ENCODE measurements at places on chromosomes 16 and 17.

DNA sequence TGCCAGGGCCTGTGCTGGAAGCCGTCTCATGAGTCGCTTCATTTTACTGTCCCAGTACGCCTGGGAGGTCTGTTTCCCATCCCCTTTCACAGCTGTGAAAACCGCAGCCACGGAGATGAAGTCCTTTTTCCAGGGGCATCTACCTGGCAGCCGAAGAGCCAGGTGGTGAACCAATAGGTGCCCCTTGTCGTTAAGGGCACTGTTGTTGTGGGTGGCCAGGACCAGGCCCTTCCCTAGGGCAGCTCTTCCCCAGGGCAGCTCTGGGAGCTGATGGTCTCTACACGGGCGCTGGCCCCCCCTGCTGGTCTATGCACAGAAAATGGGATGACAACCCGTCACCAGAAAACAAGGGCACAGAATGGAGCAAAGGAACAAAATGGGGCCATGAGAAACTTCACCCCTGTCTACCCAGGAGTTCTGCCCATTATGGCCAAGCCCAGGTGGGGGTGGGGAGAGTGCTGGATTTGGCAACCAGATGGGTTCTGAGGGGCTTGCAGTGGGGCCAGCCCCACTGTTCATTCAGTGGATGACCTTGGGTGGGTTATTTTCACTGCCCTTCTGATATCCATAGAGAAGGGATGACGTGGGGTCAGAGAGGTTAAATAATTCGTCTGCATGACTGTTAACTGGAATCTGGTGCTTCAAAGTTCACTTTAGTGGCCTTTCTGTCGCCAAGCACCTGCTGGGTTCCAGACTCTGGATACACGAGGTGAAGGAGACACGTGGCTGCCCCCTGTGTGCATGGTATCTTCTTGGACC lies 11.5 kb downstream of the RMI2 start:
- DNase-seq: peak; percentile 53

DNA sequence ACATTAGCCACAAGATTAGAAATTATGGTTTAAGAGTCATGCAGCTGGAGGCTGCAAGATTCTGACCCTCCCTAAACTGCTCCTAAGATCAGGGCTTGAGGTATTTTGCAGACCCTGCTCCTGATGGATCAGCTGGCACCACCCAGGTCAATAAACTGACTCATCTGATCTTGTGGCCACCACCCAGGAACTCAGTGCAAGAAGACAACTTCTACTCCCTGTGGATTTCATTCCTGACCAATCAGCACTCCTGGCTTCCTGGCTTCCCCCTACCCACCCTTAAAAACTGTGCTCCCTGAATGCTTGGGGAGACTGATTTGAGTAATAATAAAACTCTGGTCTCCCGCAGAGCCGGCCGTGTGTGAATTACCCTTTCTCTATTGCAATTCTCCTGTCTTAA lies 25.0 kb upstream of the MILR1 start:
- DNase-seq: no peak

DNA sequence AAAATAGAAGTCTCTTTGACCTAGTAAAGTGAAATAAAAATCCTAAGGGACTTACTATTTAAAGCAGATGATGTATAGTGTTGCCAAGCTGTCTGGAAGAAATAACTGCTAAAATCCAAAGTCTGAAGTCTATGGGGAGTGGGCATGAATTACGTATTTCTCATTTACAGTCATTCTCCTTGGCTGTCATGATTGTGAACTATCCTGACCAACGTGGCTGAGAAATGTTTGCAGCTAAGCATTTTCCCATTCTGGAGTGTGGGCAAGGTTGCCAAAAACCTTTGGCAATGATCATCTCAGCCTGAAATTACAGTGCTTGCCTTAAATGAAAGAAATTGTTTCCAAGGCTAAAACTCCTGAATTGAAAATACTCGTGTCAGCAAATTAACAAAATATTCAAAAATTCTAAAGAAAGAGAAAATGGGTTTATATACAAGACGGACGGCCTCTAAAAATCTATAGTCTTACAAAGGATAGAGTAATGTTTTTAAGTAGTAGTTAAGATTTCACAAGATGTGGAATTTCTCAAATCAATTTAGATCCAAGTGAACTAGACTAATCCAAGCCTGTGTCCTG lies 77.0 kb downstream of the CACNG1 start:
- DNase-seq: no peak

DNA sequence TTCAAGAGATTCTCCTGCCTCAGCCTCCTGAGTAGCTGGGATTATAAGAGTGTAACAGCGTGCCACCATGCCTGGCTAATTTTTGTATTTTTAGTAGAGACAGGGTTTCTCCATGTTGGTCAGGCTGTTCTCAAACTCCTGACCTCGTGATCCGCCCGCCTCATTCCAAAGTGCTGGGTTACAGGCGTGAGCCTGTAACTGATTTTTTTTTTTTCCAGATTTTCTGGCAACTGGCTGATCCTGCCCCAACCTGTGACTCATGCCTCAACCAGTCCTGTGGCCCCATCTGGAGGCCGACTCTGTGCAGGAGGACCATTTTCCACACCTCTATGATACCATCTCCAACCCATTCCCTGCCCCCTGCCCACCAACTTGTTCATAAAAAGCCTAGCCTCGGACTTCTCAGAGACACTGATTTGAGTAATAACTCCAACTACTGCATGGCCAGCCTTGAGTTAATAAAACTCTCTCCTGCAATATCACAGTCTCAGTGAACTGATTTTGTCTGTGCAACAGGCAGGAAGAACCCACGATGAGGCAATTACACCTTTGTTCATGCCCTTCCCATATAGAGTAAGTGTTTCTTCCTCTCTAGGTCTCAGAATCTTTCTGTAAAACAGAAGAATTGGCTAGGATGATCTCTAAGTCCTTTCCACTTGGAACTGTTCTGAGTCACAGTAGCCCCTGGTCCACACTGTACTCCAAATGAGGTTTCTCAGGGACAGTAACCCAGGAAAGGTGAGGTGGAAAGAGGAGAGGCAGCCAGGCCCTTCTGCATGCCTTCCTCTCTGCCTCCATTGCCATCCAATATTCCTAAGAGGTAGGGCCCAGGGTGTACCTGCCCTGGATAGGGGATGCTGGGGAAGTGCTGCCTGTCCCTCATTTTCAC lies 8.8 kb upstream of the CNOT1 start:
- no peak for DNase-seq

DNA sequence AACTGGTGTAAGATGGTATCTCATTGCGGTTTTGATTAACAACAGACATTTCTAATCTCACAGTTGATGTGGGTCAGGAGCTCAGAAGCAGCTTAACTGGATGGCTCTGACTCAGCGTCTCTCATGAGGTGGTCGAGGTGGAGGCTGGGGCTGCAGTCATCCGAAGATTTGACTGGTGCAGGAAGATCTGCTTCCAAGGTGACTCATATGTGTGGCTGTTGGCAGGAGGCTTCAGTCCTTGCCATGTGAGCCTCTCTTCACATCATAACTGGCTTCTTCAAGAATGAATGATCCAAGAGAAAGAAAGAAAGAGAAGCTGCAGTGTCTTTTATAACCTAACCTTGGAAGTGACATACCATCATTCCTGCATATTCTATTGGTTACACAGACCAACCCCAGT lies 376.1 kb downstream of the SEC14L1 start:
- DNase-seq: no peak

DNA sequence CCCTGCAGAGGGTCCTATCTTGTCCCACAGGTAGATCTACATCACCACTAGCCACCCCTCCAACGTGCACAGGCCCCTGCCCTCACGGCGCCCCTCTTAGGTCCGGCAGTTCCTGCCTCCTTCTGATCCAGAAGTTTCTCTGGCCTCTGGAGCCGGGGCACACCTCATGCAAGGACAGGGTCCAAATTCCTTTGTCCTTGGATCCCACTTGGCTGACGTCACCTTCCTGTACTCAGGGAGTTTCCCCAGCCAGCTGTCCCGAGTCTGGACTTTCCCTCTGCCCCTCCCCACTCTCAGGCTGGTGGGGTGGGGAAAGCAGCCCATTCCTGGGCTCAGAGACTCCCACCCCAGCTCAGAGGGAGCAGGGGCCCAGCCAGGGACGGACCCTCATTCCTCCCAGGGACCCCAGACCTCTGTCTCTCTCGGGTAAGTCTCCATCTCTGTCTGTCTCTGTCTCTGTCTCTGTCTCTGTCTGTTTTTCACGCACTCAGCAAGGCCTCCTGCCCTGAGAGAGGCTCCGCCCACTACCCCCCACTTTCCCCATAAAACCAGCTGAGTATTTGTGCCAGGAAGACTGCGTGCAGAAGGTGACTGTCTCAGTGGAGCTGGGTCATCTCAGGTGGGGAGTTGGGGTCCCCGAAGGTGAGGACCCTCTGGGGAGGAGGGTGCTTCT lies at the start of gene IL32:
TSS of gene IL32 (plus strand) at position 572 of the 673 bp plus-strand sequence. CDS start 172 bp downstream, outside the sequence.
- DNase-seq: peak; percentile 84

- no peak for DNase-seq
Observed at GRCh38 chr17:17435323-17435722, 41.5 kb upstream of the MED9 start.

DNA sequence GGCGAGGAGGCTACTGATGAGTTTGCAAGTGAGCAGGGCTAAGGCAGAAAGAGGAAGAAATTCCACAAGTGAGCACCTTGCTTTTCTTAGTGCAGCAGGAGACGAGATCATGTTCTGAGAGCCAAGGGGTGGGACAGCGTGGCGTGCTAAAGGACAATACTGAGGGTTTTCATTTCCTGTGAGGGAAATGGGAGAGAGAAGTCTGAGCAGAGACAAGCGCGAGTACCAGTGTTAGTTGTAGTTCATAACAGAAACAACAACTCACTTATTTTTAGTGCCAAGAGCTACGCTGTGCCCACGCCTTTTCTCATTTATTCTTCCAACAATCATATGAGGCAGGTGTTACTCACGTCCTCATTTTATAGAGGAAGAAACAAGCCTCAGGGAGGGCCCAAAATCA lies 2.3 kb downstream of the SPACA3 start:
- DNase-seq: no peak

DNA sequence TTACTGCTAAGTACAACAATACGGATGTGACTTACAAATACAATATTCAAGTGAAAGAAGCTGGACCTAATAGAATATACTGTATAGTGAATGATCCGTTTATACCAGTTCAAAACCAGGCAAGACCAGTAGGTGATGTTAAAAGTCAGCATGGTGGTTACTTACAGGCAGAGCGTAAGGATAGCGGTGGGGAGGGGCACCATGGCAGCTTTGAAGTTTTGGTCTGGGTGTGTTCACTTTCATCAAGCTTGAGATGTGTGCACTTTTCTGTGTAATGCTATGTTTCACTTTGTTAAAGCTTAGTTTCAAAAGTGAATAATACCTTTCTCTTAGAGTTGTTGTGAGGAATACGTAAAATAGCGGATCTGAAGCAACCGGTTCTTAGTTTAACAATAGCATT lies 16.5 kb upstream of the SLC35G3 start:
- peak; percentile 61 for DNase-seq

- no peak for DNase-seq
Observed at GRCh38 chr17:74235911-74236371, 22.6 kb downstream of the TTYH2 start.

GRCh38 chr16:89572073-89572484 lies 3.5 kb upstream of the CPNE7 start:
- no peak for DNase-seq

DNA sequence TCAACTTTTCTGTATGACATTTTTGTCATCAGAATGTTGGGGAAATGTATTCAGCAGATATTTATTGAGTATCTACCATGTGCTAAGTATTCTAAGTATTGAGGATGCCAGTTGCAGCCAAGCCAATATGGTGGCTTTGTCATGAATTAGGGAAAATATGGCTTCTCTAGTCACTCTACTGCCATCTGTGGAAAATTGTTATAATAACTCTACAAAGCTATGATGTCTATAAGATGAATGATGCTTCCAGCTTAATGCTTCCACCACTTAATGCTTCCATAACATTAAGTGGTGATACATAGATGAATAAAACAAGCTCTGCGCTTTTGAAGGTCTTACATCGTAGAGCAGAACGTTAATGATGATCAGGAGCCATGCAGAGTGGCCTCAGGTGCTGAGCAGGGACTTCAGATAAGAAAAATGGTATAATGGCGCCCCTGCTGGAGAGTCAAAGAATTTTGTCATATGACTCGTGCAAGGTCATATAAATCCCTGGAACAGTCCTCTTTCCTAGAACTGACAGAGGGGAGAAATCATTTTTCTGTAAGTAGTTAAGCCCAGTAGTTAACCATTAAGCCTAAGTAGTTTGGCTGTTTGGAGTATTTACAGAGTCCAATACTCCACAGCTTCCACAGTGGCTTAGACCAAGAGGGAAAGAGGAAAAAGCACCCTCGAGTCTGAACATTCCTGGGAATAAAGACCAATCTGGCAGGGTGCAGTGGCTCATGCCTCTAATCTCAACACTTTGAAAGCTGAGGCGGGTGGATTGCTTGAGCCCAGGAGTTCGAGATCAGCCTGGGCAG lies 2.7 kb upstream of the TMIGD1 start:
- peak; percentile 69 for DNase-seq

DNA sequence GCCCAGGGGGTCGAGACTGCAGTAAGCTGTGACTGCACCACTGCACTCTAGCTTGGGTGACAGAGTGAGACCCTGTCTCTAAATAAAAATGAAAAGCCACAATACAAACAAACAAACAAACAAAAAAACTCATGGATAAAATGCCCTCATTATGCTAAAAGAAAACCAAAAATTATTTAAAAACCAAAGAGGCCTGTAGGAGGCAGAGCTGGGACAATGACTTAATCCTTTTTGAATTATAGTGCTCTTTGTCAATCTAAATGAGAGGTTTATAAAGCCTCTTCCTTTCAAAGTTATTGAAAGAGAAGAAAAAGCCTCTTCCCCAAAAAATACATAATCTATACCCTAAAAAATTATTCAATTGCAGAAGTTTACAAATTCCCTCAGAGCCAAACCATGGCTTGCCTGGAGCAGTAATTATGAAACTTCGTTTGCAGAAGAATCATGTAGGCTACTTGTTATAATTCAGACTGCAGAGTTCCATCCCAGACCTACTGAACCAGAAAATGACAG lies 18.5 kb downstream of the CRLF3 start:
- no peak for DNase-seq

GRCh38 chr17:20934288-20934687 lies 108.5 kb downstream of the USP22 start:
- DNase-seq: no peak

All from CD4-positive, alpha-beta T cell treated with Interleukin-6 at 100 ng/mL for 8 hours (primary cell).